ENCODE measurements at places on chromosomes 11 and 22. TPM values are rescaled to one million over a fixed set of nuclear protein-coding genes. Genes with fewer than 3 reads are reported as not detected.

The SHANK2 gene
- not detected for total RNA-seq

The ACO2 gene
- total RNA-seq = 503 TPM

The CD3D gene
- total RNA-seq = not detected

The CSKMT gene
- 8.7 TPM for total RNA-seq

The RIC3 gene
- 10.0 TPM for total RNA-seq

The CCDC188 gene
- 1.0 TPM for total RNA-seq

The MAP6 gene
- 3.0 TPM for total RNA-seq

The GLB1L3 gene
- total RNA-seq = not detected

The SLC6A5 gene
- not detected for total RNA-seq

DNA sequence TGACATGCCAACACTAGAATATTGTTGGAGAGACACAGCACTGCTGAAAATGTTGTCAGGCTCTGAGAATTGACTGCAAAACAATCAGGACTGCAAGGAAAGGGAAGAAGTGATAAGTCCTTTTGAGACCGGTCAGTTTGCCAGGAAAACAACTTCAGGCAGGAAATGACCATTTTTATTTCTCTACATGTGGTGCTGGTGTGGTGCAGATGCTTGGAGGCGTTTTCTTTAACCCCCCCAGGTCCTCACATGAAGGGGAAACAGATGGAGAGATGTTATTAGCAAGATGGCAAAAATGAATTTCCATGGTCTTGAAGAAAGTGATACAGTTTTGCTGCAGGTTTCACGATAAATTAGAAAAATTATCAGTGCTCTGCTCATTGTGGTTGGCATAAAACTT lies 5.7 kb downstream of the AP2A2 start:
- peaks cover 12% of the 10 kb centered on the region for H3K36me3 ChIP-seq
- no peak for DNase-seq
- H3K27me3 ChIP-seq = no peaks in the 10 kb centered on the region
- peaks cover 83% of the 10 kb centered on the region for H3K4me1 ChIP-seq
- no peak overlapping the region for H3K4me3 ChIP-seq

DNA sequence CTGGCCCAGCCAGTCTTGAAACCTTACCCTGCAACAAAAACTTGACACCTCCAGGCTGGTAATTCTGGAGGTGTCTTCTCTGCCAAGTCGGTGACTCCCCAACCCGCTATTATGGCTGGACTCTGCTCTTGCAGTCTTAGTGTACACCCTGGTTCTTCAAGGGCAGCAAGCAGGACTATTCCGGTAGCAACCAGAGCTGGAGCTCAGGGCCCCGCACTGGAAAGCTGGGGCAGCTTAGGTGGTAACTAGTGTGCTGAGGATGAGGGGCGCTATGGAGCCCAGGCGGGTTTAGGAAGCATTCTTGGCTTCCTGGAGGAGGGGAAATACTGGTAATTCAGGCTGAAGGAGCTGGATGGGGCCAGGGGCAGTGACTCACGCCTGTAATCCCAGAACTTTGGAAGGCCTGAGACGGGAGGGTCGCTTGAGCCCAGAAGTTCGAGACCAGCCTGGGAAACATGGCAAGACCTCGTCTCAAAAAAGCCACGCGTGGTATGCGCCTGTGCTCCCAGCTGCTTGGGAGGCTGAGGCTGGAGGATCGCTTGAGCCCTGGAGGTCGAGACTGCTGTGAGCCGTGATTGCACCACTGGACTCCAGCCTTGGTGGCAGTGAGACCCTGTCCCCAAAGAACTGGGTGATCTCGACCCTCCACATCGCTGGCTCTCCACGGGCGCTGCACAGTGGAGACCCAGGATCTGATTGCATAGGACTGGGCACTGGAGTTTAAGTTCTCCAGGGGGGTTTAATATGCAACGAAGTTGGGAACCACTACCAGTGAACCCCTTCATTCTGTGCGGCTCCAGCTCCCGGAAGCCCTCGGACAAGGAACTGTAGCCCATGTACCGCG lies 10.6 kb upstream of the AIFM3 start:
- H3K4me3 ChIP-seq = peak overlapping the region; percentile 47
- H3K36me3 ChIP-seq = no peaks in the 10 kb centered on the region
- H3K4me1 ChIP-seq = peaks cover 19% of the 10 kb centered on the region
- no peak for DNase-seq
- H3K27ac ChIP-seq = peak overlapping the region; percentile 53

GRCh38 chr22:37199760-37200108 lies 11.7 kb upstream of the C1QTNF6 start:
- DNase-seq = no peak
- H3K27me3 ChIP-seq = no peaks in the 10 kb centered on the region
- peak overlapping the region; percentile 97 for H3K27ac ChIP-seq
- peak overlapping the region; percentile 71 for H3K4me3 ChIP-seq
- no peaks in the 10 kb centered on the region for H3K36me3 ChIP-seq

DNA sequence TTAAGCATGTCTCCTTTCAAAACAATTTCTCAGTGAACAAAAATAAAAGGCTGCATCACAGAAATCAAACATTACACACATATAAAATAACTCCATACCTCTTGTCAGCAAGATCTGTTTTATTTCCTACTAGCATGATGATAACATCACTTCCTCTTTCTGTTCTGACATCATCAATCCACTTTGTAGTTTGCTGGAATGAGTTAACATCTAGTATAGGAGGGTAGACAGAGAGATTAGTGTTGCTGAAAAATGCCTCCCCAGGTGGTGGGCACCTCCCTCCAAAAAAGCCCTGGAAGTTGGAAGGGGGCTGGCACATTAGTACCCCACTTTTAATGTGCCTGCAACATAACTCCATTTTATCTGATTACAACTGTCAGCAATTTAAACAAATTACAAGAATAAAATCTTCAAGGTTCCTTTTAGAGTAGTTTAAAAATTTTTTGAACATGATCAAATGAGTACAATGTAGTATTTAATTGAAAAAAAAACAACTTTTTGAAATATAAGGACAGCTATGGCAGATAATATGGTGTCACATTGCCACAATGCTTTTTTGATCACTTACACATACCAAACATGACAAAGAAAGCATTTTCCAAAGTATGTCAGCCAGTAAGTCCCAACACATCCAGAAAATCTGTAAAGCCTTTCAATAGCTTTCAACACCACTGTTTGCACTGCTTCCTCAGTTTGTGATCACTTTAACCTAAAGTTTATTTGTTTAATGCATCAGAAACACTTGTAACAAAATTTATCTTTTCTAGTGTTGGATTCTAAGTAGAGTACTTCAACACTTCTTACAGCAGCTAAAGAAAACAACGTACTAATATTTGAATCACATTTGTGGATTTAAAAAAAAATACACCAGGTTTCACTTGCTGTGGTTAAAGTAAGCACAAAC lies 44.5 kb downstream of the RAB6A start:
- H3K36me3 ChIP-seq = peaks cover 60% of the 10 kb centered on the region
- H3K27ac ChIP-seq = no peak overlapping the region
- H3K27me3 ChIP-seq = no peaks in the 10 kb centered on the region
- no peak overlapping the region for H3K4me3 ChIP-seq
- DNase-seq = no peak

DNA sequence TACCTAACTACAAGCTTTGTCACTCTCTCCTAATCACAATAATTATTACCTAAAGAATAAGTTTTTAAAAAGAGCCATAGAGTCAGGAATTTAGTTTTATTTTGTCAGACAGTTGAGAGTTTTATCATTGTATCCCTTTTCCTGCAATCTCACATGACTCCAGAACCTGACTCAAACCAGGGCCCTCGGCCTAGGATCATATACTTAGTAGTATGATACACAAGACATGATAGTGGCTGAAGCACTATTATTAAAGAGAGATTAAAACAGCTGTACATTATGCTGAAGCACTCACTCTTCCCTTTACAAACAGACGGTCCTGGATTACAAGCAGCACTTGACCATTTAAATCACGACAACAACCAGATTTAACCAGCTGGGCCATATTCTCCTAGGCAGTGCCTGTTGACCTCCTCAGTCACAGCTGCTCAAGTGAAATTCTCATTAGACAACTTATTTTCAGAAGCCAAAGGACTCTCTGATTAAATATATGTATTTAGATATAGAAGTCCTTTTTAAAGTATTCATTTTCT lies 44.0 kb downstream of the SOX6 start:
- peaks cover 17% of the 10 kb centered on the region for H3K4me1 ChIP-seq
- no peak for DNase-seq
- H3K36me3 ChIP-seq = no peaks in the 10 kb centered on the region

- no peak overlapping the region for H3K27ac ChIP-seq
- H3K36me3 ChIP-seq = no peaks in the 10 kb centered on the region
- H3K4me1 ChIP-seq = peaks cover 7% of the 10 kb centered on the region
- no peak for DNase-seq
- no peaks in the 10 kb centered on the region for H3K27me3 ChIP-seq
Observed at GRCh38 chr11:9951807-9952206, 287.9 kb downstream of the SWAP70 start.

- no peaks in the 10 kb centered on the region for H3K36me3 ChIP-seq
- H3K4me3 ChIP-seq = no peak overlapping the region
- no peaks in the 10 kb centered on the region for H3K4me1 ChIP-seq
- H3K27me3 ChIP-seq = no peaks in the 10 kb centered on the region
- DNase-seq = peak; percentile 64
Observed at GRCh38 chr11:123351375-123351774, 78.7 kb upstream of the GRAMD1B start.

GRCh38 chr22:38941488-38941987 lies 15.9 kb upstream of the APOBEC3A start:
- H3K36me3 ChIP-seq = no peaks in the 10 kb centered on the region
- no peaks in the 10 kb centered on the region for H3K27me3 ChIP-seq
- H3K4me3 ChIP-seq = no peak overlapping the region
- no peak overlapping the region for H3K27ac ChIP-seq
- H3K4me1 ChIP-seq = no peaks in the 10 kb centered on the region
- no peak for DNase-seq

GRCh38 chr11:58654908-58655296 lies 32.4 kb downstream of the CNTF start:
- H3K4me3 ChIP-seq = no peak overlapping the region
- H3K27ac ChIP-seq = no peak overlapping the region
- no peaks in the 10 kb centered on the region for H3K36me3 ChIP-seq

DNA sequence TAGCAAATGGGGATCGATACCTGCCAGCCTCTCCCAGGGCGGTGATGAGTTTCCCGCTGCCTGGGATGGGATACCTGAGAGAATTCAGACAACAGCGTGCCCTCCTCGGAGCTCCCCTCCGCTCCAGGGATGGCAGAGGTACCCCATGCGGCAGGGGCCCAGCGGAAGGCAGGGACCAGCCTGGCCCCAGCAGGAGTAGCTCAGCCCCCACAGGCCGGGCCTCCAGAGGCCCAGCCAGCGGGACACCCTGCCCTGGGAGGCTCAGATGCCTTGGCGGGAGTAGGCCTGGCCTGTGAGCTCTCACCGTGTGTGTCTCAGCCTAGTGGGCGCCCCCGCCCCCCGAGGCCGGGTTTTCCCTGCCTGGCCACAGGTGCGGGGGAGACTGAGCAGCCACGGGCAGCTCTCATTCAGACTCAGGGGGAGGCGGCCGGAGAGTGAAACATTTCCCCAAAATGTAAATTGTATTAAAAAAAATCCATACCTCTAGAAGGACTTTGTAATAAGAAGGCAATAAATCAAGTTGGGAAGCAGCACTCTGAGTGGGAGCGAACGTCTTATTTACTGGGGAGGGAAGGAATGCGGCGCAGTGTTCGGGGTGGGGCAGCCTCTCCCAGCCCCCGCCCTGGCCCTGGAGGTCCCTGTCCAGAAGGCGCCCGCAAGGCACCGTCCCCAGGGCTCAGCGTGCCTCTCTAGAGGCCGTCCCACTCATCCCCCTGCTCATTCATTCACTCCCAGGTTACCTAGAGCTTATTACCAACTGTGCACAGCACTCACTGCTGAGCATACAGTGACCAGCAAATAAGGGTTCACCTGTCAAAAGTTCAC lies 888.0 kb downstream of the BRD1 start:
- H3K4me1 ChIP-seq = no peaks in the 10 kb centered on the region
- DNase-seq = no peak
- no peaks in the 10 kb centered on the region for H3K36me3 ChIP-seq
- no peak overlapping the region for H3K27ac ChIP-seq
- H3K4me3 ChIP-seq = no peak overlapping the region
- peaks cover 4% of the 10 kb centered on the region for H3K27me3 ChIP-seq

DNA sequence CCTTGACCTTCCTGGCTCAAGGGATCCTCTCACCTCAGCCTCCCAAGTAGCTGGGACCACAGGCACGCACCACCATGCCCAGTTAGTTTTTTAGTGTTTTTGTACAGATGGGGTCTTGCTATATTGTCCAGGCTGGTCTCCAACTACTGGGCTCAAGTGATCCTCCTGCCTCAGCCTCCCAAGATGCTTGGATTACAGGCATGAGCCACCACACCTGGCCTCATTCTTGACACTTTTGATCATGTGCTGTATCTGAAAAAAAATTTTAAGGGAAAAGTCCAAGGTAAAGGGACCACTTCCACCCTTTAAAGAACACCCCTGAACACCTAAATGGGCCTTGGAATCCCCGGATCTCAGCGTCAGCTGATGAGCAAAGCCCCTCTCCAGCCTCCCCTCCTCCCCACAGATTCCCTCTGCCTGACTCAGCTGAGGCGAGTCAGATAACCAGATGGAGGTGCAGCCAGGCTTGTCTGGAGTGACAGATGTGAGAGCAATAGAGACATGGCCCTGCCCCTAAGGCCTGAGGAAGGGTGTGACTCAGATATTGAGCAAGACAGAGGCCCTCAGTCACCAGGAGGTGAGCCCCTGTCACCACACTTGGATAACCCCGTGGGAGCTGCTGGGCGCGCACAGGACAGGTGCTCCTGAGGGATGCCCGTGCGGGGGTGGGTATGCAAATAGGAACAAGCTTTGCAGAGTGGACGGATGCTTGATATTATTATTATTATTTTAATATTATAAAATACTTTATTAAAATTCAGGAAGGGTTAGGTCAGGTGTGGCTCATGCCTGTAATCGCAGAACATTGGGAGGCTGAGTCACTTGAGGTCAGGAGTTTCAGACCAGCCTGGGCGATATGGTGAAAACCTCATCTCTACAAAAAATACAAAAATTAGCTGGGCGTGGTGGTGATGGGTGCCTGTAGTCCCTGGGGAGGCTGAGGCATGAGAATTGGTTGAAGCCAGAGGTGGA lies 5.0 kb upstream of the CCDC88B start:
- no peaks in the 10 kb centered on the region for H3K27me3 ChIP-seq
- no peak for DNase-seq
- peaks cover 8% of the 10 kb centered on the region for H3K4me1 ChIP-seq
- no peak overlapping the region for H3K4me3 ChIP-seq

- H3K4me1 ChIP-seq = peaks cover 5% of the 10 kb centered on the region
- no peak overlapping the region for H3K27ac ChIP-seq
- no peaks in the 10 kb centered on the region for H3K36me3 ChIP-seq
- DNase-seq = peak; percentile 13
Observed at GRCh38 chr22:50329236-50329635, 2.4 kb upstream of the DENND6B start.

DNA sequence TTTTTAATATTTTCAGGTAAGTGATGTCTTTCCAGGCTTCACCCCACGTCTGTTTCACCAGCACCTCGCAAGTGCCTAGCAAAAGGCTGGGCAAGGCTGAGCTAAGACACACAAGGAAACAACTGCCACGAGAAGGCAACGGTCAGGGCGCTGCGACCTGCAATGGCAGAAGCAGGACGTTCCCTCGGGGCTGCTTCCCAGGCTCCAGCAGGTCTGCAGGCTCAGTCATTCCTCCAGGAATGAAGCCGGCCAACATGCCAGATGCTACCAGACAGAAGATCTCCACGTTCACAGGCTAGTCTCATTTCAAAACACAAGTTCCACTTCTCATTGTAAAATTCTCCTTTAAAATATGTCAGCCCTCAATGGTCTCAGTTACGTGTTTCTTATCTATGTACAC lies 45.5 kb downstream of the CELSR1 start:
- no peaks in the 10 kb centered on the region for H3K4me1 ChIP-seq
- no peak overlapping the region for H3K27ac ChIP-seq
- no peak for DNase-seq
- no peaks in the 10 kb centered on the region for H3K27me3 ChIP-seq

GRCh38 chr22:44145544-44145943 lies 35.2 kb upstream of the PARVG start:
- no peaks in the 10 kb centered on the region for H3K27me3 ChIP-seq
- no peaks in the 10 kb centered on the region for H3K4me1 ChIP-seq
- peak; percentile 56 for DNase-seq

All from heart left ventricle (tissue), 16 donors.